GM04503 (cell line): ENCODE measurements at places on chromosomes 2 and 18.

GRCh38 chr2:235270956-235271355 lies 222.9 kb upstream of the AGAP1 start:
- peak; percentile 44 for DNase-seq

DNA sequence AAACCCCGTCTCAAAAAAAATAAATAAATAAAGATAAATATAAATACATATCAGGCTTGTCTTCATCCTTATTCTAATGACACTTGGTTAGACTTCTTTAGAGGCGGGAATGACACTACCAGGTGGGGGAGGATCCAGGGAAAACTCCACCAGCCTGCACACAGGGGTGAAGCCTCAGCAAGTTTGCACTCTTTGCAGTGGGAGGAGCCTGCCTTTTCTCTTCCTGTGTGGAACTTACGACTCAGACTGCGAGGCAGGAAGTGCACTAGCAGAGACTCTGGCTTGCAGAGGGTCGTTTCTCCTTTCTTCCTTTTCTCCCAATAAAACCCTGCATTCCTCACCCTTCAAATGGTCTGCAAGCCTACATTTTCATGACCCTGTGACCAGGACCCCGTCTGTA lies 153.6 kb upstream of the CBLN2 start:
- DNase-seq: no peak

- no peak for DNase-seq
Measured at GRCh38 chr2:20654535-20654813, 3.6 kb upstream of the HS1BP3 start.

DNA sequence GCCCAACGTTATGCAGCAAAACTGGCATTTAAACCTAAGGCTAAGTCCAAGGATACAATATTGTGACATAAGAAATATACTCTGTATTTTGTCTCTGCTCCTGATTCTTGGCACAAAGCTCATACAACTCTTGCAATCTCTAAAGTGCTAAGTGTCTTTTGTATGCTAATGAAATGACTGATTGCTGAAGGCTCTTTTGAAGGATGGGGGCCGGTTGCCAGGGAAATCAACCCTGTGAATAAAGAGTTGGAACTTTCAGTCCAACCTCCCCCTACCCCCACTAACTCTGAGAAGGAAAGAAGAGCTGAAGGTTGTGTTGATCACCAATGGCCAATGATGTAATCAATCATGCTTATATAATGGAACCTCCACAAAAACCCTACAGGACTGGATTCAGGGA lies 40.3 kb downstream of the SESTD1 start:
- DNase-seq: no peak

DNA sequence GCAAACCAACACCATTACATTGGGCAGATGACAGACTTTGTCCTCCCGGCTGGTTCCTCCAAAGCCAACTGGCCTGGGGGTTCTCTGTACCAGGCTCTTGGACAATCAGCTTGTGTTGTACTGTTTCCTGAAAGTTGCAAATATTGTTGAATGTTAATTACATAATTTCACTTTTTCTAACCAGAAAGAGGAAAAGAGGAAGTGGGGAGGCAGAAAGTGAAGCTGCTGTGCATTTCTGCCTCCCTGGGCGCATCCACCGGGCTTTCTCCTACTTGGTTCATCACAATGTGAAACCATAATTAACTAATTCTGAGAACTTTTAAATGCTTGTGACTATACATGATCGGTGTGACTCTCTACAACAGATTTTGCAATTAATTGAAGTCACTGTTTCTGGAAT lies 10.1 kb downstream of the TWIST2 start:
- no peak for DNase-seq

- DNase-seq: no peak
Measured at GRCh38 chr2:186523791-186524190, 37.7 kb downstream of the ZC3H15 start.

DNA sequence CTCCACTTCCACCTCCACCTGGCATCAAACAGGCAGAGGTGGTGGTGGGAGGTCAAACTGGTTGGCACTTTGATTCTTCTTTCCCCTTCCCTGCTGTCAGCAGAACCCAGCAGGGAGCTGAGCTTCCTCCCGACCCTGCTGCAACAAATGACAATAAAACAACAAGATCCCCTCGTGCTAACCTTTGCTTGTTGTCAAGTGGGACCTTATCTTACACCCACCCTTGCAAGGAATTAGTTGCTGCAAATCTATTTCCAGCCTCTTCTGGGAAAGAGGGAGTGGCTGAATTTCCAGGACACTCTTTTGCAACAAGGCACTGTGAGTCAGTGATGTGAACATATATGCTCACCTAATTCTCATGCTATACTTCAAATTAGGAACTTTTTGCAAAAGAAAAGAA lies 655.1 kb downstream of the DSC3 start:
- no peak for DNase-seq

GRCh38 chr2:121994238-121995206 lies 239.1 kb downstream of the TSN start:
- no peak for DNase-seq

- no peak for DNase-seq
Measured at GRCh38 chr2:18378020-18378653, 182.3 kb downstream of the RDH14 start.

GRCh38 chr2:178394859-178395258 lies 56.1 kb downstream of the PRKRA start:
- DNase-seq: no peak

DNA sequence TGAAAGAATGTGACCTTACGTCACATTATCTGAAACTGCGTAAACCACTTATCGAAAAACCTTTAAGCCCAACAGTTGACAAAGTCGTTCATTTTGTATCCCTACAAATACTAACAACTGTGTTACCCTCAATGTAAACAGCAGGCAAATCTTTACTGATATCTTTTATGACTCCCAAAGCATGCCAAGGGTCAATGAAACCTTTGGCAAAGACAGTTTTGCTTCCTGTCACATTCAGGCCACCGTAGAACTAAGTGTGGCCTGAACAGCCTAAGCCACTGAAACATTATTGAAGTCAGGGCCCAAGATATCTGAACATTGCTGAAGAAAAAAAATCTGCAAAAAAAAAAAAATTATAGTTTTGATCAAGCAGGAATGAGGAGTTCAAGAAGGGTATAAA lies 77.3 kb downstream of the FAM124B start:
- no peak for DNase-seq

GRCh38 chr2:104523921-104524320 lies 330.0 kb upstream of the POU3F3 start:
- no peak for DNase-seq

DNA sequence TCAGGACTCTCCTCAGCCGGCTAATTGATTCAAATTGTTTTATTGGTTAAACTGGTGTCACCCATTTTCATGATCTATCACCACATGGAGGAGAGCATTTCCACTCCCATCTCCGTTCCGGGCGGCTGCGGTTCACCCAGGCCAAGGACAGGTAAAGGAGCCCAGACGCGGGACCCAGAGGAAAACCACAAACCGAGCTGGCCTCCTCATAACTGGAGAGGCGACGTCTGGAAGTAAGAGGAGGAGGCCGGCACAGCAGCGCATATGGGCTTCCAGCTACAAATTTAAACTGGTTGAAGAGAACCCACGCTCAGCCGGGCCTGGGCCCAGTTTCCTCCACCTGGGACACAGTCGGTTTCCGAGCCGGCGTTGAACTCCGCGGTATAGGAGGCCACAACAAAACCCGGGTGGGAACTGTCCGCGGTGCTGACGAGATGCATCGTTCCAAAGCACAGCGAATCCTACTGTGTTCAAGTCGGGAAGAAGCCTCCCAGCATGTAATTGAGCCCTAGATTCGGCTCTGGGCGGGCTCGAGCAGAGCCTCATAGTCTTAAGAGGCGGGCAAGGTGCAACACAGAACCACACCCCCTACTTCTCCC lies 3.0 kb upstream of the SKOR2 start:
- DNase-seq: no peak

DNA sequence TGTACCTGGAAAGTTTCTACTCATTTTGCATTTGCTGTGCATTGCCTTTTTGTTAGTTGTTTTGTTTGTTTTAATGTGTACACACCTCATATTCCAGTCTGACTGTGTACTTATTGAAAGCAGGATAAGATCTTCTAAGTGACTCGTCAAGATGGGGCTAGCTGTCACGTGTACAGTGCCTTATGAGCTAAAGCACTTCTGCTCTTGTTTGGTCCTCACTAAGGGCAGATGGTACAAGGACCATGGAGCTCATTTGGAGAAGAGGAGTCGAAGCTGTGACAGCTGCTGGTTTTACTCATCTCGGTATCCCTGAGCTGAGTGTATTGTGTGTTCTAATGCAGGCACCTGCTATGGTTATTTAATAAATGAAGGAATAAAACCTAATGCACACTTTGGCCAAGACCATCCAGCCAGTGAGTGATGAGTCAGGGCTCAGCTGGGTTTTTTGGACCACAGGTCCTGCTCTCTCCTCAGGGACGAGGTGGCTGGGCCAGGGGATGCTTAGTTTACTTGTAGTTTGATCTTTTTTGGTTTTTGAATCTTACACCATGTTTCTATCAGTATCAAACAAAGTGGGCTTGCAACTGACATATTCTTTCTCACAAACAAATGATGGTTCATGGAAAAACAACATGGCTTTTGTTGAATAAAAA lies 152.5 kb upstream of the APCDD1 start:
- no peak for DNase-seq

DNA sequence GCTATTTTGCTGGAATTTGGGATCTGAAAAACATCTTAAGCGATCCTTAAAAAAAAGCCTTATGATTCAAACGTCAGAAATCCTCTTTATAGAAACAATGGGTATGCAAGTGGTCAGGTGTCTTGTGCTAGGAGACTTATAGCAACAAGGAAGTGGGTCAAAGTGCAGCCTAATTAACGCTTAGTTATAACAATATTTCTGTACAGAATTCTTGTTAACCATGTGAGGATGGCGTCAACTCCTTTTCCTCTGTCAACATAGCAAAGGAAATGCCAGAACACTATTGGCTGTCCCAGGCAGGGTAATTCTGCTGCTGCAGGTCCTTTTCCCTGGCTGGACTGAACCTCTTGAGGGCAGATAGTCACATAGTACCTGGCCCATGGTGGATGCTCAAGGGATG lies 189.4 kb downstream of the MSH2 start:
- no peak for DNase-seq

GRCh38 chr2:25265802-25266201 lies 75.9 kb downstream of the DNMT3A start:
- no peak for DNase-seq

DNA sequence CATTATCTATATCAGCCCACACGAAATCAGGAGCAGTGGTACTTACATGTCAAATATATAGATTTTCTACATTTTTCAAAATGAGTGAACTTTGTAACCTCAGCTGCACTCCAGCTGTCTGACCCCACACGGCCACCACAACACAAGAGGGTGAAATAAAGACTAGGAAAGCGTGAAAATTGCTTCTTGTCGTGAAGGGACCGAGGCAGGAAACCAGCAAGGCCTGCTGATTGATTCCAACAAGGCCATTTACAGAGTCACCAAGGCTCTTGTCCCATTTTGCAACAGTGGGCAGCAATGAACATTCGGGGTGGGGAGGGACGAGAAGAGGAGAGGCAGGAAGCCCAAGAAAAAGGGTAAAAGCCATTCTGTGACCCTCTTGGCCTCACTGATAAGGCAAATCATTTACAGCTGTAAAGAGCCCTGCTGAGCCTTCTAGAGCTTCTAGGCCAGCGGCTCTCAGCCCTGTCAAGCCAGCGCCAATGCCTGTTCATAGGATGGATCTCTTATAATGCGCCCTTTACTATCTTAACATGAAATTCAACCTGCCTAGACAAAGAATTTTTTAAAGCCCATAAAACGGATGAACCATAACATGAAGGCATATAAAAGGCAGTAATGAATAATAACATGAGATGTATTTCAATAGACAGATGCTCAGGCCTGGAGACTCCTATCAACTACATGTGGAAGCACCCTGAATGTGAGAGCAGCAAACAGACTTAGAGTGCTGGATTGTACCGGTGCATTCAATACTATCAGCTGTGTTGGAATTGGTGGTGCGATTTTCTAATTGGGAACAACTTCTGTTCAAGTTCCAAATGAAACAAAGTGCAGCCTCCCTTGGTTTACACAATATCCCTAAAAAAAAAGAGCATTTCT lies 269.0 kb downstream of the CDCA7 start:
- DNase-seq: no peak

- DNase-seq: no peak
Measured at GRCh38 chr2:133286326-133286922, 281.8 kb downstream of the NCKAP5 start.

DNA sequence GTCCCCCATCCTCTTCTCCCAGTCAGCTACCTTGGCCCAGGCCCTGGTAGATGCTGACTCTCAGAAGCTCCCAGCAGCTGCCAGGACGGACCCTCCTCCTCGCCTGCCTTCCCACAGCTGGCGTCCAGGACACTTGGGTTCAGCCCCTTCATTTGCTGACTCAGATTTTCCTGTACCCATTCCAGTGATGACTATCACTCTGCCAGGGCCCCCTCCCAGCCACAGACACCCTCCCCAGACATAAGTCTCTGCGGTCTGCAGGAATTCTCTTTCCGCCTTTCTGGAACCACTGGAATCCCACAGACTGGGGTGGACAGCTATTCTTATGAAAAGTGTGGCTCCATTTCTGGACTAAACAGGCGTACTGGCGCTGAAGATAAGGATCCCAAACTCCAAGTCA lies 260.3 kb upstream of the EPAS1 start:
- peak; percentile 95 for DNase-seq

- no peak for DNase-seq
Measured at GRCh38 chr18:70907673-70908072, 618.8 kb downstream of the SOCS6 start.

DNA sequence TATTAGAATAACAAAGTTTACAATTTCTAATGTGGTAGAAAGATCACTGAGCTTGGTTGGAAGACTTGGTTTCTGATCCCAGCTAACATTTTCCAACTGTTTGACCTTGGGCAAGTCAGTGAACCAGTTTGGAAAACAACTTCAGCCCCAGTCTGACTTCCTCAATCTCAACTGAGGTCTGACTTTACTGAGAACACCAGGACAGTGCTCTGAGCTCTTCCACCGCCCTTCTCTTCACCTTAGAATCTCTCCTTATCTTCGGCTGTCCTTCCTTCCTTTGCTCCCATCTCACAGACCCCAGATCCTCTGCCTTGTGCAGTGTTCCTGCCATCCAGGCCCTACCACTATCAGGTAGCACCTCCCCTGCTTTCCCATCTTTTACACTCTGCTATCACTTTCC lies 193.8 kb upstream of the SP5 start:
- DNase-seq: no peak

DNA sequence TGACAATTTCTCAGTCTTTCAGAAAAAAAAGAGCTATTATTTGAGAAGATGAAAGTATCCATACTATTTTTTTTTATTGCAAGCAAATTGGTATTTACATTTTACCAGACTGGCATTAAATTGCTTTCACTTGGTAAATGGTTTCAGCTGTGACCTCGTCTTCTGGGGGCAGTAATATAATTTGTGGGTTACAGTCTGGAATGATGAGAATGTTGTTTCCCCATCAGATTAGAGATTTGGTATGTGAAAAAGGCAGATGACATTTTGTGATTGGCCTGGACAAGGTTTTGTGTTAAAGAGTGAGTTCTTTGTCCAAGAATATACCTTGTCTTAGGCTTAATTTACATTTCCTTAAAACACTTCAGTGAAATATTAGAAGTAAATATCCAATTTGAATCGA lies 390.1 kb upstream of the ST6GAL2 start:
- no peak for DNase-seq

- DNase-seq: no peak
Measured at GRCh38 chr2:127506510-127506909, 19.8 kb downstream of the IWS1 start.

GRCh38 chr18:10093445-10093844 lies 179.6 kb downstream of the VAPA start:
- no peak for DNase-seq
